HCT116 (cell line): ENCODE measurements at places on chromosomes 6 and 20.
A peak's percentile ranks its signal among the peaks of the same experiment; 100 is the strongest.

DNA sequence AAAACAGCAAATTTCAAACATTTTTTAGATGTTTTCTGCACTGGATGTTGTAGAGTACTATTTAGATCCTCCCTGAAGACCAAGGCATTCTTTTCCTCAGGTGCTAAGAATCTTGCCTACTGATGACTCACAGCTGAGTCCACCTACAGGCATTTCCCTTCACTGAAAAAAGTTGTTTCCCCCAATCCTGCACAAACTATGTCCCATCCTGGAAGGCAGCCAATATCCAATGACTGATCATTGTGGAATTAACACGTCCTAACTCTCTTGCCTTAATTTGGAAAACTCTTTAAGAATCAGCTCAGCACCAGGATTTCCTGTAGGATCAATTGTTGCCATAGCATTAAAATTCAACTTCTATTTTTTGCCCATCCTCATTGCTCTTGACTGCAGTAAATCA lies 268.4 kb upstream of the IRAK1BP1 start:
- peak; percentile 98 for DNase-seq

DNA sequence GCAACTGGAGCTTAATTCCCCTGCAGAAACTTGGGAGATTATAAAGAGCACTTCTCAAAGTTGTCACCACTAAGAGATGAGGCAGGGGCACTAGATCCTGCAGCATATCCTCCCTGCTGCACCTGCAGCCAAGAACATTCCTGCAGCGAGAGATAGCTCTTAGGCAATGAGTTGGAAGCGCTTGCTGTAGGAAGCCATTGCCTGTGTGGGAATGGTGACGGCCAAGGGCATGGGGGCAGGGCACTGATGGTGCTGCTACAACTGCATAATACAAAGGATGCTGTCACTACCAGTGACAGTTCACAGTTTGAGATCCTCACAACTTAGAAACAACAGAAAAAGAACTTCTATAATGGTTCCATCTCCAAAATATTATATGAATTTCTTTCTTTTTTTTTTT lies 89.9 kb downstream of the CDS2 start:
- DNase-seq: no peak

DNA sequence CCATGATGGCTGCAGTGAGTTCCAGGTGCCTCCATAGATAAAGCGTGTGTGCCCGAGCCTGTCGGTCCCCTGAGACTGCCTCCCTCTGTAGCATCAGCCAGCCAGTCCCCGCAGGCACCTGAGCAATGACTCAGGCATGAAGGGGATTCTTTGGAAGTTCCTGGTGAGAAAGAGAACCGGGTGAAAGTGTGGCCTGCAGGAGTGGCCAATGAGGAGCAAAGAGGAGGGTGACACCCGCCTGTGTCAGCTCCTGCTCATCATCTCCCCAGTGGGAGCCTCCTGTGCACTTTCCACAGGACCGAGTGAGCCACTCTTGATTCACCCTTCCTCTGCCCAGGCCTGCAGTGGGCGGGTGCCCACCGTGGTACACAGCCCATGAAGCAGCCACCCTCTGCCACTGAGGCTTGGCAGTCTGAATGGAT lies 71.2 kb upstream of the PTPN1 start:
- peak; percentile 81 for DNase-seq

DNA sequence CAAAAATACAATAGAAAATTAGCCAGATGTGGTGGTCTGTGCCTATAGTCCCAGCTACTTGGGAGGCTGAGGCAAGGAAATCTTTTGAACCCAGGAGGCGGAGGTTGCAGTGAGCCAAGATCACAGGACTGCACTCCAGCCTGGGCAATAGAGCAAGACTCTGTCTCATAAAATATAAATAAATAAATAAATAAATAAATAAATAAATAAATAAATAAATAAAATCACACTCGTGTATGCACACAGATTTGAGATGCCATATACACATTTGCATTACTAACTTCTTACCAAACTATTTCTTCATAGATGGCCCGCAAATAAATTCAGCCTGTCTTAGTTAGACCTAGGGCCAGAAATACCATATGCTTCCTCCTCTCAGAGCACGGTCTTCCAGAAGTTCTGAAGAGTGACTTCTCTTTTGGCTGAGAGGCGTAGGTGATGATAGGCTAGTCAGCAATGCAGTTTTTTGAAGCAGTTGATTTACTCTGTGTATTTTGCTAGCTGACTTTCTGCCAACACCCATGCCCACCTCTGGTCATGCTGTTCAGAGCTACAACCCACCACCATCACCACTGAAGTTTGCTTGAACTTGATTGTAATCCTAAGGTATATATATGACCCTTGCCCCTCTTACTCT lies 150.1 kb downstream of the SASH1 start:
- DNase-seq: no peak

GRCh38 chr6:118580585-118581419 lies 32.7 kb downstream of the PLN start:
- DNase-seq: peak; percentile 49

- DNase-seq: no peak
These were observed 53.8 kb upstream of the POLR1H start for GRCh38 chr6:30007132-30007764.

- no peak for DNase-seq
These were observed 171.7 kb upstream of the CCN2 start for GRCh38 chr6:132122871-132123270.

- no peak for DNase-seq
These were observed 147.1 kb downstream of the MTHFD1L start for GRCh38 chr6:151012321-151013294.

DNA sequence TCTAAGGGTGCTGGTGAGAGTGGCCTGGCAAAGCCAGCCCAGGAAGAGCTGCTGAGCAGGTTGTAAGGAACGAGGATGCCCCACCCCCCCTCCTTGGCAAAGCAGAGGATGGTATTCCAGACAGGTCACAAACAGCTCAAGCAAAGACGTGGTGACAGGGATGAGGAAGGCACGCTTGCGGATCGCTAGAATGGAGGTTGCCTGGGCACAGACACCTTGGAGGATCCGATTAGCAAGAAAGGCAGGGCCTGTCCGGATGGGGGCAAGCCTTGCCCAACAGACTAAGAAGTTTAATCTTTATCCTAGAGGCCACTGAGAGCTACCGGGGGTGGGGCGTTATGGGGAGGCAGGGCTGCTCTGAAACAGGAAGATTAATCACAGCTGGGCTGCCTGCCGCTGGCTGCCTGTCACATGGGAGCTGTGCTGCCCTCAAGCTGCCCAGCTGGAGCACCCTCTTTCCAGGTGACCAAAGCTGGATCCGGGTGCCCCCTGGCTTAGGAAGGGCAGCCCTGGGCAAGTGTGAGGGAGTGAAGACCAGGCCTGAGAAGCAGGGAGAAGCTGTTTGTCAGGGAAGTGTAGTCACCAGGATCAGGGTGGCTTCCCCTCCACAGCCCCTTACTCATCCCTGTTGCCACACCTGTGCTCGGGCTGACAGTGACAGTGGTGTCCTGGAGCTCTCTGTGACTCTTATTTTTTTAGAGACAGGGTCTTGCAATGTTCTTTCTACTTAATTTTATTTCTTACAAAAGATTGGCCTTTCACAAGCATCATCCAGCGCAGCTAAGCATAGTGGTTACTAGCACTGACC lies 9.1 kb upstream of the MAPK13 start:
- no peak for DNase-seq

DNA sequence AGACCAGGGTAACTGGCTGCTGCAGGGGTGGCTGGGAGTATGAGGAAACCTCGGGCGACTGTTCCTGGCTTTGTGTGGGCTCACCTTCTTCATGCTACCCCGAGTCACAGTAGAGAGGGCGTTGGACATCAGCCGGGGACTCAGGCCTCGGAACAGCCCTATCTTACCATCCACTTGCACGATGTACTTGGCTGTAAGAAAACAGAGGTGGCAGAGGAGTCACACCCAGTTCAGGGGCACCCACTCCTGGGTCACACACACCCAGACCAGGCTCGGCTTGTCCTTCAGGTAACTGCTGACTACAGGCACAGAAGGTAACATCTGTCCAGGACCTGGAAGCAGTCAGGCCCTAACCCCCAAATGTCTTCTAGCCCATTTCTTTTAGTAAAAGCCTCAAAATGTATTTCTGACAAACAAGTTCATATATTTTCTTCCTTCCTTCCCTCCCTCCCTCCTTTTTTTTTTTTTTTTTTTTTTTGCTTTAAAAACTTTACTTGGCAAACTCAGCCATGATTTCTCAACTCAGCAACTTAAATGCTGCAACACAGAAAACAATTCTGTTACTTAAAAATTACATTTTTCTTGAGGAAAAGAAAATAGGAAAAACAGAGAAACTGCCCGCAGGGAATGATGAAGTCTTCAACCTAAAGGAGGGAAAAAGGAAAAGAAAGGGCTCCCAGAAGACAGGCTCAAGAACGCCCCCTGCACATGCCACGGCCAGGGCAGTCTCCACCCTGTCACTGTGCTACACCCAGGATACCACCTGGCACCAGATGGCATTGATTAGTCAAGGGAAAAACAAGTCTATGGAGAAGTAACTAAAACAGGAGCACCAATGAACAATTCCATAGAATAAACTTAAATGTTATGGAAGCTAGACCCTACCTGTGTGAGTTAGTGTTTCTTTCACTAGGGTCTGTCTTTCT lies 7.3 kb downstream of the MTCH1 start:
- no peak for DNase-seq

GRCh38 chr6:145784683-145785082 lies 29.9 kb downstream of the FBXO30 start:
- no peak for DNase-seq
